ENCODE measurements at places on chromosomes 2 and 18.

- no peak for DNase-seq
Observed at GRCh38 chr18:77133051-77133834, 660 bp upstream of the MBP start.

DNA sequence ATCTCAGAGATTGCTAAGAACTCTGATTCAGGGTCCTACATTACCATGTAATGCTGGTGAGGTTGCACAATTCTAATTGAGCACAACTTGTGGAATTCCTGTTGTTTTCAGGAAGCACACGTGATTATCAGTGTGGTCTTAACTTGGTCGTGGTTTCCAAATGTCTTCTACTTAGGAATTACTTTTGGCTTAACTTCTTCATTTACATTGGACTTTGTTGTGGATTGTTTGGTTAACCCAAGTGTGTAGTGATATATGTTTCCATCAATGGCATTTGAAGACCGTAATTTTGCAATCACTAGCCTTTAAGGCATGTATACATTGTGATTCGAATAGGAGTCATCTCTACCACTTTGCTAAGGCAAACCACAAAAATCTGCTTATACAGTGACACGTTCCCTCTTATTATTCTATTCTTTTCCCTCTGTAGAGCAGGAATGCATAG, 373.3 kb downstream of the IRS1 start:
- no peak for DNase-seq

- DNase-seq: no peak
Observed at GRCh38 chr18:25568986-25569385, 217.0 kb upstream of the ZNF521 start.

- no peak for DNase-seq
Observed at GRCh38 chr2:37779611-37780386, 108.4 kb upstream of the CDC42EP3 start.

- DNase-seq: no peak
Observed at GRCh38 chr18:57775937-57776336, 27.2 kb downstream of the ATP8B1 start.

GRCh38 chr2:284896-285492, 2.9 kb downstream of the ALKAL2 start:
- no peak for DNase-seq

DNA sequence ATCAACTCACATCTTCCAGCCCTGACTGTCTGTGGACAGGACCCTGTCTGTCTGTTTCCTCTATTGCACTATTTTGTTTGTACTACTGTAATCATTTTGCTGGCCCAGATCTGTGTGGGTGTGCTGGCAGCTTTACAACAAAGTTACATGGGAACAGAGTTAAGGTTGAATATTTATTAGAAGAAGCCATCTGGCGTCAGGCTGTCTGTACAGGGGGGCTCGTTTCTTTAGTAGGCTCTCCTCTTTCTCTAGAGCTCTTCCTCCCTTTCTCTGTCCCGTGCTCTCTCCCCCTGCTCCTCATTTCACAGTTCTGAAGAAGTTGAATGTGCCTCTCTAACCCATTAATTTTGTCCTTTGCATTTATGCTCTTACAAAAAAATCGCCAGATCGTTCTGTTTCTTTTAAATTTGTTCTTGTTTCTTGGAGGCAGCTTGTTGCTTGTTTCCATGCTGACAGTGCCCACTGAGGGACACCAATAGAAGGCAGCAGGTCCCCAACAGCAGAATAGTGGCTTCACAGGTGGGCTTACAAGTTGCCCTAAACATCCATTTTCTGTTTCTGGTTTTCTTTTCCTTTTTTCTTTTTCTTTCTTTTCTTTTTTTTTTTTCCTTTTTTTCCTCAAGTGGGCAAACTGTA, 315.2 kb upstream of the ZEB2 start:
- no peak for DNase-seq

DNA sequence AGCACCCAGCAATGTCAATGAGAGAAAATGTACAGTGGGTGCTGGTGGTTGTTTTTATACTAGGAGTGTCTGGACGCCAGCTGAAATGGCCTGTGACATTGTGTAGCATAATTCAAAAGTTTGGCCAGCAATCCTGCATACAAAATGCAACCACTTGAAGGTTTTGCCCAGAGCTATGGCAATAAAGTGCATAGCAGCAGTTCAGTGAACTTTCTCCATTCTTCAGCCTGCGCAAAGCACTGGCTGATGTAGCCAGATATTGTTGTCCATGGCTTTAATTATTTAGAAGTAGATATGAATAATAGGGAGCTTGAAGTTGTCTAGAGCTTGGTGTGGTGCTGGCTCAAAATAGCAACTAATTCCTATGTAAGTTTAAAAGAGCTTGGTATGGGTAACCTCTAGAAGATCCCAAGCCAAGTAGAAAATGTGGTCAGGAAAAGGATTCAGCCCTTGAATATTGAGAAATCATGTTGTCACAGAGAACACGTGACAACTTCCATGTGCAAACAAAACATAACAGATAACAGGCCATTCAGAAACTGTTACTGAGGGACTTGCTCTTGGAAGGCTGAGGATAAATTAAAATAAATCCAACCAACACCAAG, 33.3 kb upstream of the PGAP1 start:
- no peak for DNase-seq

- no peak for DNase-seq
Observed at GRCh38 chr18:58541146-58541788, 87.6 kb downstream of the ALPK2 start.

DNA sequence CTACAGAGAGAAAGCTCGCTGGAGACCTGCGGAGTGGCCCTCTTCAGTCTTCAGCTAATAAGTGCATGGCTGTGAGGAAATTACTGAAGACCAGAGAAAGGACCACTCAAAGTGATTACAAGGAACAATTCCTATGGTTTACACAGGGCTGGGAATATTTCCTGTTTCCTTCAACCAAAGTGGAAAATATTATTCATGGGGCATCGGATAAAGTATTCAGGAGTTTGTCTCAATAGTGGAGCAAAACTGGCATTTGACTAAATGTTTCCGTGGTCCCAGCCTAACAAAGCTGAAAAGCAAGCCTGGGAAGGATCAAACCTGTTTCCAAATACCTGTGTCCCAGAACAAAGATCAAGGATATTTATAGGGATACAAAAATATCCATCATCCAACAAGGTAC, 32.0 kb upstream of the CNGA3 start:
- DNase-seq: no peak

DNA sequence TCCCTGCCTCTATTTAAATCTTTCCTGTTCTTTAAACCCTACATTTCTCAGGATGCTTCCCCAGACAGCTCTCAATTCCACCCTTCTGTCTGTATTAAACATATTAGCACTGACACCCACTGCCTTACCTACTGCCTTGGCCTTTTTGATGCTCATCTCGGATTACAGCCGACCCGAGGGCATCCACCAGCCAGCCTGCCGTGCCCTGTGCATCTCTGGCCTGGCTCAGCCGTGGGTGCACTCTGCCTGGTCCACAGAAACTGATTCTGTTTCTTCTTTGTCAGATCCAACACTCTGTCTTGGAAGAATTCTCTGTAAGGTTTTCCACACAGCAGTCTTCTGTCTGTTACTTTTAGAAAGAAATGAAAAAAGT, 27.2 kb downstream of the TANC1 start:
- no peak for DNase-seq

DNA sequence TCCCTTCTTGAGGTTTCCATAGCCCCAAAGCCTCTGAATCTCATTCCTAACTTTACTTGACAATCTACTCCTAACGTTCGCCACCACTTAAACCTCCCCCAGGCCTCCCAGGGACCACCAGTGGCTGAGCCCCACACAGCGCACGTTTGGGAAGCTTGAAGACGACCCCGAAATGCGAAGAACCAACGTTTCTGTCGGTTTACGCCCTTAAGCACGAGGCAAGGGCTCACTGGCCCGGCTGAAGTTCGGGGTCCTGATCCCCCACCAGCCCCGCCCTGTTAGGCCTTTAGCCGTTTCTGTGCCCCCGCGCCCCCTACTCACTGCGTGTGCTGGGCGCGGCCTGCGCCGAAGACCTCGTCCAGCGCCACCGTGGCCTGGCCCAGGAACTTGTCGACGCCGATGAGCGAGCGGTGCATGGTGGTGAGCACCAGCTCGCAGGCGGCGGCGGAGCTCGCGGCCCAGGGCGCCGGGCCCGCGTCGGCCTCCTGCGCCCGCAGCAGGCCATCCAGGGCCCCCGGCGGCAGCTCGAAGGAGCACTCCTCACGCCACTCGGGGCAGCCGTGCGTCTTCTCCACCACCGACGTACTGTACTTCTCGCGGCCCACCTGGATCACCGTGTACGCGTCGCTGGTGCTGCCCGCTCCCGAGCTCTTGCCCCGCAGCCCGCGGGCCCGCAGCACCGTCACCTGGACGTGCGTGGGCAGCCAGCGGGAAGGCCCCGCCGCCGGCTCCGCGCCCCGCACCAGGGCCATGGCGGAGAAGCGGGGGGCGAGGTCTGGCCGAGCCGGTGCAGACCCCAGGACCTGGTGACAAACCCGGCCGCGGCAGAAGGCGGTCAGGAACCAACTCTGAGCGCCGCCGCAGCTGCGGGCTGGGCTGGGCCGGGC, 479 bp downstream of the RAB11FIP5 start:
- no peak for DNase-seq

GRCh38 chr2:236935631-236936445, 149.9 kb upstream of the COPS8 start:
- DNase-seq: no peak

GRCh38 chr2:63064661-63065060, 14.0 kb downstream of the OTX1 start:
- no peak for DNase-seq

DNA sequence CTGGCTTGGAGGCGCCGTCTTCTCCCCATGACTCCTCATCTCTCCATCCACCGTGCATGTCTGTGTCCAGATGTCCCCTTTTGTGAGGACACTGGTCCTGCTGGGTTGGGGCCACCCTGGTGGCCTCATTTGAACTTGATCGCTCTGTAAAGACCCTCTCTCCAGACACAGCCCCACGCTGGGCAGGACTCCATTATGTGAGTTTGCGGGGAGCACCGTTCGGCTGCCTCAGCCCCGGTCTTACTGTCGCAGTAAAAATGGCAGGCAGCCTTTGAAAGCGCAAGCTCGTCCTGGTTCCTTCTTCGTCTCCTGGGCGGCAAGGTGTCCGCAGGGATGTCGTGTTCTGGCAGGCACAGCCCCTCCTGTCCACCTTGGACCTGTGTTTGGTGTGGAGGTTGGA, 17.7 kb downstream of the NFATC1 start:
- DNase-seq: no peak
